T-helper 2 cell (primary cell): ENCODE measurements at places on chromosomes 12 and 14.

DNA sequence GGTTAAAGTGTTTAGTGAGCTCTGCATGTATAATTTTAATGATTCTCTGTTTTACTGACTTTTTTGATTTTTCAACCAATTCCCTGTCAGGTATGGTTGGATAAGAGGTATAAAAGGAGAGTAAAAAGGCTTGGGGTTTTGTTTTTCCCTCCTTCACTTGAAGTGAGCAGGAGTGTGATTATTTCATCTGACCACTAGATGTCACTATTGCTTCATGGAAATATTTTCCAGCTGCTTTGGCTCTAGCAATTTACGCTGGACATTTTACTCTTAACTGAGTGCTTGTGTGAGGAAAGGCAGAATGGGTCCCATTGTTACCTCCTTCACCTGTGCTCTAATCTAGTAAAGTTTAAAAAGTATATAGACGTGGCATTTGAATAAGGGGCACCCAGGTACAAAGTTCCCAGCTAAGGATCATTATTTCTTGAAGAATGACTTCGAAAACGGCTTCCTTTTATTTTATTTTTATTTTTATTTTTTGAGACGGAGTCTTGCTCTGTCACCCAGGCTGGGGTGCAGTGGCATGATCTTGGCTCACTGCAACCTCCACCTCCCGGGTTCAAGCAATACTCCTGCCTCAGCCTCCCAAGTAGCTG, 66.5 kb downstream of the TBC1D30 start:
- DNase-seq = peak; percentile 49

DNA sequence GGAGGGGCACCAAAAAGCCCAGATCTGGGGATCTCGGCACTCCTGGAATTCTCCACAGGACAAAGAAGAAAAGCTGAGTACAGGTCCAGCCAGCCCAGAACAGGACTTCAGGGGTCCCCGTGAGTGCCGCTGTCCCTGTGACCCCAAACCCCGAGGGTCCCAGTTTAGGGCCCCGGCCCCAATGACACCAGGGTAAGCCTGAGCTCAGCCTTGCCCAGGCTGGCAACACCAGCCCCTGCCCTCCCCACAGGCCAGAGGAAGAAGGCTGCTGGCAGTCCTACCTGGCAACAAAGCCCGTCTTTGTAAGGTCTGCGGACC, 1.8 kb downstream of the CDK2AP1 start:
- DNase-seq = no peak

DNA sequence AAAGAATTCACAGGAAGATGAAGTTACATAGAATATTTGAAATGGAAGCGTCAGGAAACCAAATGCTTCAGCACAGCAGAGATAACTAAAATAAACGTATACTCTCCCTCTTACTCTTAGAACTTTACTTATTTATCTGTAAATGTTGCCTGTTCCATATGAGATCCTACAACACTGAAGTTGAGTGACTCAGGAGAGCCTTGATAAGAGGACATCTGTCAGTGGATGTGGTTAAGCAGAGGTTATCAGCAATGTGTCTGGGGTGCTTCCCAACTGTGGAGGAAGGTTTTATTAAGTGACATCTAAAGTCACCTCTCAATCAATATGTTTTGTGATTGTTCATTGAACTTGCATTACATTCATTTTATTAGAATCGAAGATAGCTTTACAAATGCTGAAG, 81.9 kb downstream of the NEDD1 start:
- DNase-seq = no peak

- DNase-seq = no peak
Observed at GRCh38 chr14:65748796-65749195, 336.3 kb downstream of the FUT8 start.

DNA sequence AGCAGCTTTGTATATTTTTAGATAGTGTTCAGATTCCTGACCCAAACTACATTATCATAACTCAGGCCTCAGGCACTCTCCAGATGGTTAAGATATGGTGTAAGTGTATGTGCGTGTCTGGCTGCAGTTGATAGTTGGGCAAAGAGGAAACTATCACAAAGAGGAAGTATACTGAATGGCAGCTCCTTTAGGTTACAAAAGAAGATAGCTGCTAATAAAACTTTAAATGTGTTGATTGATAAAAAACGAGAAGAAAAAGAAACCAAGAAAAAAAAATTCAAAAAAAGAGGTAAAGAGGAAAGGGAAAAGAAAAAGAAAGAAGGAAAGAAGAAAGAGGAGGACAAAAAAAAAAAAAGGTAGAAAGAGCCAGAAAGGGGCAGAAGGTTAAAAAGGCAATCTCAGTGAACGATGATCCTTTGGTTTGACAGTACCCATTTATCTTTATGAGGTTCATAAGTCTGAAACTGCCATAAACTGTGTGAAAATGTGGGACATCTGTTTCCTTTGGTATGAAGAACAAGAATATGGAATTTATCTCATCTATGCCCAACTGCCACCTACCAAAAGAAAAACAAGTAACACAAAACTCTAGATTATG, 42.2 kb downstream of the TAOK3 start:
- no peak for DNase-seq

DNA sequence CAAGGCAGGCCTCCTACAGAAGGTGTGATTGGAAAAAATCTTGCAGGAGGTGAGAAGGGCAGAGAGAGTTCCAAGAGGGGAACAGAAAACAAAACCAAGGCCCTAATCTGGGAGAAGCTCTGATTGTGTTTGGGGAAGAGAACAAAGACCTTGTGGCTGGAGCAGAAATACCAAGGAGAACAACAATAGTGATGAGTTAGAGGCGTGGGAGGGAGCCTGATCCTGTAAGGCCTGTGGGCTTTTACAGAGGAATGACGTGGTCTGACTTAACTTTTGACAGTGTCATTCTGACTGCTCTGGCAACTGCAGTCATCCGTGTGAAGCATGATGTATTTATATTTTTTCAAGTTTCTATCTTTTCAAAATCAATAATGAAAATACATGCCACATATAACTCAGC, 200.6 kb downstream of the ANO4 start:
- no peak for DNase-seq

DNA sequence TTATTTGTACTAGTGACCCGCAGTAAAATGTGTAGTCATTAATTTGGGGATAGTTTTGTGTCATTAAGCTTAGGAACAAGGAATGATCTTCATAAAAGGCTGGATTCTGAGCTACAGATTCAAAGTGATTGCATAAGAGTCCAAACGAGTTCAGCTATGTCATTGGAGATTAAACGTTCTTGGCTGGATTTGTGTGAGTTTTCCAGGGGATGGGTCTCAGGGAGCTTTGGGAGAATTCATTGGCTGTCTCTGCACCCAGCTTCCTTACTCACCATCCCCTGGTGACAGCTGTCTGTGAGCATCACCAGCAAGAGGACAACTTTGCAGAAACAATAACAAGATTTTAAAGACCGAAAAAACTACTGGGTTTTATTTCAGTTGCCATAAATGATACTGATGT, 130.4 kb downstream of the DAAM1 start:
- no peak for DNase-seq

GRCh38 chr12:18658829-18659228, 79.0 kb downstream of the PLCZ1 start:
- no peak for DNase-seq

- DNase-seq = no peak
Observed at GRCh38 chr12:14426792-14427191, 61.3 kb downstream of the ATF7IP start.

DNA sequence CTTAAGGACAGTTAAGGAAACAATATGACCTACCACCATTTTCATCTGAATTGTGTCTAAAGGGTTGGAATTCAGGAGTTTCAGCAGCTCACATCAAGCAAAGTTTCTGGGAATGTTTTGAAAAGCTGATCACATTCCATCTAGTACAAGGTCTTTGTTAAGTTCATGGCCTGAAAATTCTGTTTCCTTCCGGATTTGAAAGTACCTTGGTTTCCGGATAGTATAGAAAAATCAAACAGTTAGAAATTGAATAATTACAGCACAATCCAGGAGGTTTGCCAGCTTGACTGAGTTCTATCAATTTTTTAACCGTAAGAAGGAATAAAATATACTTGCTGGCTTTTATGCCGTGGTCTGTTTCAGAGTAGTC, 136.5 kb downstream of the HMGA2 start:
- DNase-seq = no peak

DNA sequence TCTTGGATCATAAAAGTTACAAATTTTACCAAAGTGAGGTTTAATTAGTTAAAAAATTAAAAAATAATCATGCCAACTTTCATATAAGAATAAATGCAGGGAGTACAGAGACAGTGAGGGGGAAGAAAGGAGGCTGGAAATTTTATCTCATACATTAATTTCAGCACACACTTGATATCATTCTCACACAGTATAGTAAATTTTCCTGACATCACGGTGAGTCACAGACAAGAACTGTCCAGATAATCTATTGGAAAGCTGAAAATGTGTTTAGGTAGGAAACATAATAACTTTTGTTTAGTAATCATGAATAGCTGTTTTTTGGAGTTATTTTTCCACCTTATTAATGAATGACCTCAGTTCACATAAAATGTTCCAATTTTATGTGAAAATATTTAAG, 1204.8 kb downstream of the GALC start:
- no peak for DNase-seq

- no peak for DNase-seq
Observed at GRCh38 chr12:19125325-19125724, 4.2 kb upstream of the PLEKHA5 start.
